ENCODE measurements at places on chromosomes 7 and 10. TPM values are rescaled to one million over a fixed set of nuclear protein-coding genes. Genes with fewer than 3 reads are reported as not detected.

DNA sequence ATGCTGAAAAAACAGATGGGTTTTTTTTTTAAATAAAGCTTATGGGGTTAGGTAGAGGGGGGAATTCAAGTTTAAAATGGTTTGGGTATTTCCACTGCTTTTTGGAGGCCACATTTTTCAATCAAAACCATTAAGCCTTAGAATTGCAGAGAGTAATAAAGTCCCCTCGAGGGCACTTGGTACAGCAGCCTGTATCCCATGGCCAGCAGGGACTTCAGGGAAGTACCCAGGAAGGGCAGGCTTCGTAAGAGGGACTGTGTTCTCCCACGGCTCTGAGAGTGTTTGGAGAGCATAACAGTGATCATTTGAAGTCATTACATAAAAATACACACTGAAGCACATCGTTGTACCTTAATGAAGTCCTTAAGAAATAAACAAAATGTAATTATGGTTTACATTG is 432.7 kb downstream of the DPP6 start:
- DNase-seq: no peak

DNA sequence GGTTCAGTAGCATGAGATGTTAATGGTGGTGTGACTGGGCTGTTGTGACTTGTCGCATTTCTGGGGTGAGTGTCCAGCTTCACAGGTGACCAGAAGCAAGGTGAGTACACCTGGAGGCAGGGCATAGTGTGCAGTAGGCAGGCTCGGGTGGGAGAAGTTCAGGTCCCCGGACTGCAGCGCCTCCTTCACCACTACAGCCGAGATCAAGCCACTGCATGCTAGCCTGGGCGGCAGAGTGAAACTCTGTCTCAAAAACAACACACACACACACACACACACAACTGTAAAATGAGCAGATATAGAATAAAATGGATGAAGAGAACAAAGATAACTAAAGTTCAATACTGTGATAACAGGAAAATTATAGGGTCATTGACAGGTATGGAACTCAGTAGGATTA is 11.1 kb upstream of the PARD3 start:
- no peak for DNase-seq

DNA sequence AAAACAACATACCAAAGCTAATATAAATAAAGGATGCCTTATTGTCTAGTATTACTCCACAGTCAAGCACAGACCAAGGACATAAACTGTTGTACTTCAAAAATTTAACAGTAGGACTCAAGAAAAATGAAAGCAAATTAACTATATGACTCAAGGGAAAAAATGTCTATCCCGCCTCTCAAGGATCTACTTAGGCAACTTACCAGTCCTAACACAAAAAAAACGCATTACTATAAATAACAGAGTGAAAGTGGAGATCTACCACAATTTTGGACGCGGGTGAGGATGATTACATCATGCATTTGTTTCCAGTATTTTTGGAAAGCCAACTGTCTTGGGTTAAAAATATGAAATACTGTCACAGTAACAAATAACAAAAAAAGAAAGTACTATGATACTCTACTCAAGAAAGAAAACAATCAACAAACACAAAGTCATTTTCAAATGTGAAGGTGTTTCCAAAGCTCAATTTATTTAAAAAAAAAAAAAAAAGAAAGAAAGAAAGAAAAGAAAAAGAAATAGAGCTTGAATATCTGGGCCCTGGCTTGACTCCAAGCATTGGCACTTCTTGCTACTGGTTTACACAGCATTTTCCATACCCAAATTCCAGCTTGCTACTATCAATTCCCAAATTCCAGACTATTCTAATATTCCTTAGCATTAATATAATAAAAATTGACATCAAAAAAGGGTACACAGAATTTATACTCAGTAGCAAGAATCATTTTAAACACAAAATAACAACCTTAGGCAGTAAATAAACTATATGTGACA is 99.4 kb downstream of the RSU1 start:
- DNase-seq: no peak

DNA sequence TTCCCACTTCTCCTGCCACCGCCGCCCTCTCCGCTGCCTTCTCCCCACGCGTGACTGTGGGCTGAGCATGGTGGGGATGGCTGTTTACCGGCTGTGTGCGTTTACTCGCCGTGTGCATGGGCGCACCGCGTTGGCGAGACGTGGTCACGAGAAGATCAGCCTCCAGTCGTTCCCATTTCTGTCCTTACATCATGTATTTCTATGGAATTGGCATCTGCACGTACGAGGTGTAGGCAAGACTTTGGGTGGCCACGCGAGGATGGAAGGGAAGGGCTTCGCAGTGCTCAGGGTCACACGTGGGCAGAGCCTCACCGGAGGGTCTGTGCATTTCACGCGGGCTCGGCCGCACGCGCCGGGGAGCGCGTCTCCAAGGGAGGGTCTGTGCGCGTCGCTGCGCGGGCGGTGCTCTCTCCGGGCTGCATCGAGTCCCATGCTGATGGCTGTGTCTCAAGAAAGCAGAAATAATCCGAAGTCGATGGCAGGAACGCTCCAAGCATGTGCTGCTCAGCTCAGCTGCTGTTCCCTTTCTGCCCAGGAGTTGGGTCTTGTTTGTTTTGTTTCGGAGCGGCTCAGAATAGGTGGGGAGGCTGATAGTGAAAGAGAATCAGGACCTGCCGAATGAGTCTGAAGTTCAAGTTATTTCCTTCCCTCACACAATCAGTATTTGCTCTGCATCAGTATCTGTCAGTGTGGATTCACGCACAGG is 973 bp downstream of the CAMK1D start:
- DNase-seq: no peak

GRCh38 chr10:22848509-22848908 is 79.3 kb upstream of the ARMC3 start:
- no peak for DNase-seq

DNA sequence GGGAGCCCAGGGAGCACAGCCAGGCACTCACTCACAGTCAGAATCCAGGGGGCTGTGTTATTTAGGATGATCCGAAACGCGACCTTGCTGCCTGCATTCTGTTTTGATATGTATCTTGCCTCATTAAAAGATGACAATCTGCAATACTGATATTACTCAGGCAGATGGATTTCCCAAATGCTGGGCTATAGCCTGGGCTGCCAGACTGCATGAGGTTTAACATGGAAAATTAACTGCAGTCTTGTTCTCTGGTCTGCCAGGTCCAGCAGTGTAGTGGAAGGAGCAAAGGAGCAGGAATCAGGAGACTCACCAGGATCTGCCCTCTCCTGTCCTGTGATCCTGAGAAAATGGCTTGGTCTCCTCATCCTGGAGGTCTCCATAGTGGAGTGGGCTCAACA is 258.1 kb downstream of the PAXIP1 start:
- DNase-seq: no peak

GRCh38 chr10:80540981-80541750 is 3.5 kb downstream of the SH2D4B start:
- no peak for DNase-seq

DNA sequence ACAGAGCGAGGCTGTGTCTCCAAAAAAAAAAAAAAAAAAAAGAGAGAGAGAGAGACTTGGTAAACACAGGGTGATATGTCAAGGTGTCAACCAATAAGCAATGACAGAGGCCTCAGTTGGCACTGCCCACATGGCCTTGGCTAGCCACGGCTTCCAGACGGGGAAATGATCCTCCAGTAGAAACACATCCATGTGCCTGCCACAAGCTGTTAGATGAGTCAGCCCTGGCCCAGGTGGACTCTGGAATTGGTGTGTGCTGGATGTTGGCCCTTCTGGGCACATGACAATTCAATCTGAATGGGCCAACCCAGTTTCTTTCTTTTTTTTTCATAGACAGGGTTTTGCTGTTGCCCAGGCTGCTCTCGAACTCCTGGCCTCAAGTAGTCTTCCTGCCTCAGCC is 13.7 kb downstream of the RFC2 start:
- DNase-seq: no peak

GRCh38 chr7:73839743-73840714 is 2.3 kb downstream of the METTL27 start:
- no peak for DNase-seq

GRCh38 chr10:104218751-104219150 is 13.4 kb downstream of the CFAP43 start:
- DNase-seq: no peak

GRCh38 chr7:6250364-6250833 is 22.0 kb downstream of the CYTH3 start:
- DNase-seq: no peak

- no peak for DNase-seq
Measured at GRCh38 chr10:20953120-20953519, 56.0 kb upstream of the NEBL start.

The MYL10 gene
- not detected for total RNA-seq

The GATA3 gene
- 8.2 TPM for total RNA-seq

The DPYSL4 gene
- not detected for total RNA-seq

The LDB1 gene
- total RNA-seq: 25.8 TPM

The HTRA1 gene
- 2.4 TPM for total RNA-seq

The CCDC146 gene
- total RNA-seq: 8.8 TPM

The SYT15 gene
- 1.5 TPM for total RNA-seq

The SLC26A4 gene
- not detected for total RNA-seq

The ABCF2 gene
- total RNA-seq: 43.0 TPM

All from Calu3 (cell line).